ENCODE measurements at places on chromosomes 4 and X.
A peak's percentile ranks its signal among the peaks of the same experiment; 100 is the strongest.

DNA sequence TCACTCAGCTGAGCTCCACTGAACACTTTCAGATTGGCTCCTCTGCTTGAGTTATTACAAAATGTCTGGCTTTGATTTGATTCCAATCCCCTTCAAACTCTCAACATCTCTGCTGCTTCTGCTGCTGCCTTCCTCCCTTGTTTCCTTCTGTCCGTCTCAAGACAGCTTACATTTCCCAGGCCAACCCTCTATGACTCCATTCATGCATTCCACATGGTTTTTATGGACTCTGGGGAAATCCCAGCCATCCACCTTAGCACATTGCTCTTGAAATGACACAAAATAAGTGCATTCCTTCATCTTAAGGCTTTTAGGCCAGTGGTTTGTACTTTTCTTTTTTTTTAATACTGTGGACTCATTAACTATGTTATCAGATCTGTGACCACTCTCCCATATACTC is 68.5 kb upstream of the TMEM164 start:
- DNase-seq: no peak

- DNase-seq: no peak
These were observed 556.5 kb upstream of the NR3C2 start for GRCh38 chr4:148998719-148999118.

- no peak for DNase-seq
These were observed 366.7 kb downstream of the PCDH7 start for GRCh38 chr4:31086756-31087330.

DNA sequence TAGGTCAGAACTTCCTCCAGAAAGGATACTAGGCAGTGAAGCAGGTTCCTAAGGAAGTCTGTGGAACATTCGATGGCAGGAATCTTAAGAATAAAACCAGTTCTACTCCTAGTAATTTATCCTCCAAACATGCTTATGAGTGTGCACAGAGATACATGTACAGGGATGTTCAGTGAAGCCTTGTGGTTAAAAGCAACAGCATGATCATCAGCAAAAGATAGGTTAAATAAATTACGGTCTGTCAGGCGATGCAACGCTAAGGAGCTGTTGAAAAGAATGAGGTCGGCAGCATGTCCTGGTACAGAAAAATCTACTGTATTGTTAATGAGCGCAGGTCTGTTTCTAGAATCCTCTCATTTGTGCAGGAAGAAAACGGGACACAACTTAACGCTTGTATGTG is 23.6 kb downstream of the SEL1L3 start:
- DNase-seq: no peak

- DNase-seq: no peak
These were observed 66.5 kb upstream of the IL1RAPL1 start for GRCh38 chrX:28520786-28521185.

DNA sequence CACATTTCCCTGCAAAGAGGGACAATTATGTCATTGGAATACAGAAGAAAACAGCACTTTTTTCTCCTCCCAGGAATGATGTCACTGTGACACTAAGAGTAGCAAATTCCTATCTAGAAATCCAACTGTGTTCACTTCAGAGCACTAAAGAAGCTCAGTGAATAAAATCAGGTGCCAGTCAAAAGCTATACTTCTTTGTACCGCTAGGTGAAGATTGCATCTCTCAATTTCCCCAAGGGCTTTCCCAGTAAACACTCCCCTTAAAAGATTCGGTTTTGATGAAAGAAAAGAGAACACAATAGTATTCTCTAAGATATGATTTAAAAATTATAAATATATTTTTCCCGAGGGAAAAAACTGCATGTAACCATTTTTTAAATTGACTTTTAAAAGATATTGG is 104.7 kb upstream of the MID1 start:
- DNase-seq: no peak

DNA sequence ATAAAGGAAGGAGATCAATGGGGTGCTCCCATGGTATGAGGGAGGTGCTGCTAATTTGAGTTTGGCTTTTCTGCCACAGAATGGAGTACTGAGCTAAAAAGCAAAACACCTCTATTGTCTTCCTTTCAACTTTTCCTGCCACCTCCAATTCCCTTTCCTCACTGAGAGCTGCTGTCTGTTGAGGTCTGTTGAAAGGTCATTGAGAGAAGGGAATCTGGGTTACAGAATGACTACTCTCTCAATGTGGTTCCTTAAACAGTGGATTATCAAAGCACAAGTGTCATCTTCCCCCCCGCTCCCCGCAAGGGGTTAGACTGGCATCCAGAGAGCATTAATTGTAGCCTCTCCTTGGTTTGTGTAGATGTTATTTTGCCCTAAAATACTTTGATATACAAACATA is 10.7 kb downstream of the USP9X start:
- no peak for DNase-seq

- no peak for DNase-seq
These were observed 21.1 kb upstream of the LRCH2 start for GRCh38 chrX:115255003-115255402.

DNA sequence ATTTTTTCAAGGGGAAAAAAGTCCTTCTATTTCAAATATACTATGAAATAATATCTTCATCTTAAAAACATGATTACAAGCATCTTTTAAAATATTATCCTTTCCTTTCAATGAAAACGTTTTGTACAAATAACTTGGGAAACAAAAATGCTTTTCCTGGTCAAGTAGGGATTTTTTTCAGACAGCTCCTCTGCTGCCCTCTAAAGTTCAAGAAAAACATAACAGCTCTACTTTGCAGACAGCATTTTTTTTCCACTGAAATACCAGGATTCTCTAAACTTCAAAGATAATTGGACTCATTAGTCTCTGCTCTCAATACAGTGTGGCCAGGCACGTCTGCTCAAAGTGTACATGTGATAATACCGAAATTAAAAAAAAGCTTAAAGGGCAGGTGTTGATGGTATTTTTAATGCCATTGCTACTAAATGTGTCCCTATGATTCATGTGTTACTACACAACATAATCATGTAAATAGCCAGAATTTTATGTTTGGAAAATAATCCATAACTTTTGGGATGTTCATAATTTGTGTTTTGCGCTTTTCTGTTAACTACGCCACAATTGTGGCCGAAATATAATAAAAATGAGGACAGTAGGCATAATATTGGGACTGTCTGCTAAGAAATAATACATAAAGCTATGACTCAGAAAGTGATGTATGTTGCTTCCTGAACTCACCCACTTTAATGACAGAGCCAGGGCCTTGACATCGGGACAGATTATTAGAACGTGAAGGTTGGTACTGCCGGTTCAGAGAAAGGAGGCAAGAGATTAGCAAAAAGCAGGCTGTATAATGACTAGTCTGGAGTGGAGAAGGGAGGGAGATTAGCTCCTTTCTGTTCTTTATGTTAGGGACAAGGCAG is 478.9 kb downstream of the KCNIP4 start:
- peak; percentile 1 for DNase-seq

DNA sequence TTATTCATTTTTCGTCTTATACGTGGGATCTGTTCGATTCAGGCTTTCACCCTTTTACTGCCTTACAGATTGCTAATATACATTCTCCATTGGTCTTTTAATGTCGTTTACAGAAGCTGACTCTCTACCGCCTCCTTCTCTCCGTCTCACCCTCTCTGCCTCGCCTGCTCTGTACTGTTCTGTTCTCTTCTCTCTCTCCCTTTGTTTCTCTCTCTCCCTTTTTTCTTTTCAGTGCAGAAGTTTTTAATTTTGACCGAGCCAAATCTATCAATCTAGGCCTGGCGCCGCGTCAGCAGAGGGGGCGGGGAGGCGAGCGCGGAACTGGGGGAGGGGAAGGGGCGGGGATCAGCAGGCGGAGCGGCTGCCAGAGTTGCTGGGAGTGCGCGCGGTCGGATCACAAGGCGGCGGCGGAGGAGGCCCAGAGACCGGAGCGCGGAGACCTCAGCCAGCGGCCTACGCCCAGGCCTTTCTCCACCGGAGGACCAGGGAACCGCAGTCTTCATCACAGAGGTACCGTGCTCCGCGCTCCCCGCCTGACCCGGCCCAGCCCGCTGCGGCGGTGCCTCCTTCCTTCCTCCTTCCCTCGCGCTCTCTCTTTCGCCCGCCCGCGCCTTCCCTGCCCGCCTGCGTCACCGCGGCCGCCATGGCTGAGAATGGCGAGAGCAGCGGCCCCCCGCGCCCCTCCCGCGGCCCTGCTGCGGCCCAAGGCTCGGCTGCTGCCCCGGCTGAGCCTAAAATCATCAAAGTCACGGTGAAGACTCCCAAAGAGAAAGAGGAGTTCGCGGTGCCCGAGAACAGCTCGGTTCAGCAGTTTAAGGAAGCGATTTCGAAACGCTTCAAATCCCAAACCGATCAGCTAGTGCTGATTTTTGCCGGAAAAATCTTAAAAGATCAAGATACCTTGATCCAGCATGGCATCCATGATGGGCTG is at the start of gene UBQLN2:
Gene UBQLN2, plus strand, starts transcription at position 397 of the 931 bp plus-strand sequence. Its CDS starts 247 bp downstream, at position 644.
- DNase-seq: peak; percentile 48

DNA sequence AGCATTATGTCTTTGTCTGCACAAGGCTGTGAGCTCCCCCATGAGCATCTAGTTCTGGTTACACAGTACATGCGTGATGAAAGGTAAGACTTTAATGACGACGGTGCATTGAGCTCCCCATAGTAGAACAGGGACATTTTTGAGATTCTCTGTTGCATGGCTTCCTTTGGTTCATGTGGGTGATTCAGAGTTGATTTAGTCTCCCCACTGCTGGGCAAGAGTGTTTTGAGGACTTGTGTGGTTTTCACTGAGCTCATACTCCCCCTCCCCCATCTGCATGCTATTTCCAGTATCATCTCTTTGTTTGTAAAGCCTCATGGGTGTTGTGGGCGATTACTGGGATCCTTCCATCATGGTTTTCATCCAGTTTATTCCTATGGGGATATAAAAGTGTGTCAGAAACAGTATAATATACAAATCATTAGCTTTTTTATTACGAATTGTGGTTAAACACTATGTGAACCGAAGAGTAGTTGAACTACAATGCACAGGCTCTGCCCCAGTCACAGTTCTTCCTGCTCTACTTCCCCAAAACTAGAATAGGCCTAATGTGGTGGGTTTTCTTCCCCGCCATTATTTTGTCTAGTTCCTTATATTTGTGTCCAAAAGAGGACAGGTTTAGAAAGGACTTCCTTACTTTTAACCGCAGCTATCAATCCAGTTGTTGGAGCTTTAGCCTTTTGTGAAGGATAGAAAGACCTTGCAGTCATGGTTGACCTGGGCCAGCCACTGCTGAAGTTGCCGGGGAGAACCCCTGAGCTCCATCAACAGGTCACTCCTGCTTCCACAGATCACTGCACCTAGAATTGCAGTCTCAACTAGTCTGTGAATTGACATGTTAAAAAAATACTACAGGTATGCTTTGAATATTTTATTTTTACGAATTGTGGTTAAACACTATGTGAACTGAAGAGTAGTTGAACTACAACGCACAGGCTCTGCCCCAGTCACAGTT is 30.4 kb downstream of the KIT start:
- DNase-seq: peak; percentile 76

- DNase-seq: no peak
These were observed 836.8 kb upstream of the LCORL start for GRCh38 chr4:18858229-18858922.

DNA sequence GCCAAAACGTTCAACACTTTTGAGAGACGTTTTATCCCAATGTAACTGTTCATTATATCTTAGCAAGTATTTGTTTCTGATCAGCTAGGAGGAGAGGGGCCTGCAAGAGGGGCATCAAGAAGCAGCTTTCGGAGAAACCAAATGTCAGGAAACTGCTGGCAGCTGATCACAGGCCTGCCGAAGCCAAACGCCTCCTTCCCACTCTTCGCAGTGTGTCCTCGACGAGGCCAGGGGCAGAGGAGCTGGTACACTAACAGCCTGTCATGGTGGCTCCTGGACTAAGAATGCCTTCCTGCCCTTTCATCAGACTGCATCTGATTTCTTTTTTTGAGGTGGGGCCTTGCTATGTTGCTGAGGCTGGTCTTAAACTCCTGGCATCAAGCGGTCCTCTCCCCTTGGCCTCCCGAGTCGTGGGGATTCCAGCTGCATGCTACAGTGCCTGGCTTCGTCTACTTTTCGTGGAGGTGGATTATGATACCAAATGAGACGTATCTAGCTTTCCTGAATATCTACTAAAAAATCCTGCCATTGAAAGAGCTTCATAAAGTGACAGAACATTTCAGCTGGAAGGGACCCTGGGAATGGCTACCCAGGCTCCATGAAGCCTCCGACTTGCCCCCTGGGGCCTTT is 134.8 kb downstream of the AFAP1 start:
- DNase-seq: no peak

GRCh38 chrX:24333371-24333770 is 19.5 kb upstream of the SUPT20HL2 start:
- DNase-seq: no peak

- no peak for DNase-seq
These were observed 38.2 kb downstream of the FHL1 start for GRCh38 chrX:136185401-136186022.

DNA sequence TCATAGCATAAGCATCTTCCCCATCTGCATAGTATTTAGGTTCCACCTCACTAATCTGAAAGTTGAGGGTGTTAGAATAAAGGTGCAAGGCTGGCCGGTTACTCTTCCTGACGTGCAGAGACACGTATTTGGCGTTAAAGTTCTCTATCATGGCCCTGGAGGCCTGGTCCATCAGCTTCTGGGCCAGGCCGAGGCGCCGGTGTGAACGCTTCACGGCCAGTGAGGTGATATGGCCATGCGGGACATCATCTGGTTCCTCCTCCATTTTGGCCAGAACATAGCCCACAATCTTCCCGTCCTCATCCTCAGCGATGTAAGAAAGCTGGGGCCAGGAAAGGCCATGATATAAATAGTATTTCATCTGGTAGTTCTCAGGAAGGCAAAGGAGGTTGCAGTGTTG is 425 bp downstream of the NAA11 start:
- DNase-seq: no peak

- DNase-seq: no peak
These were observed 16.8 kb downstream of the CLDN22 start for GRCh38 chr4:183303301-183303700.

DNA sequence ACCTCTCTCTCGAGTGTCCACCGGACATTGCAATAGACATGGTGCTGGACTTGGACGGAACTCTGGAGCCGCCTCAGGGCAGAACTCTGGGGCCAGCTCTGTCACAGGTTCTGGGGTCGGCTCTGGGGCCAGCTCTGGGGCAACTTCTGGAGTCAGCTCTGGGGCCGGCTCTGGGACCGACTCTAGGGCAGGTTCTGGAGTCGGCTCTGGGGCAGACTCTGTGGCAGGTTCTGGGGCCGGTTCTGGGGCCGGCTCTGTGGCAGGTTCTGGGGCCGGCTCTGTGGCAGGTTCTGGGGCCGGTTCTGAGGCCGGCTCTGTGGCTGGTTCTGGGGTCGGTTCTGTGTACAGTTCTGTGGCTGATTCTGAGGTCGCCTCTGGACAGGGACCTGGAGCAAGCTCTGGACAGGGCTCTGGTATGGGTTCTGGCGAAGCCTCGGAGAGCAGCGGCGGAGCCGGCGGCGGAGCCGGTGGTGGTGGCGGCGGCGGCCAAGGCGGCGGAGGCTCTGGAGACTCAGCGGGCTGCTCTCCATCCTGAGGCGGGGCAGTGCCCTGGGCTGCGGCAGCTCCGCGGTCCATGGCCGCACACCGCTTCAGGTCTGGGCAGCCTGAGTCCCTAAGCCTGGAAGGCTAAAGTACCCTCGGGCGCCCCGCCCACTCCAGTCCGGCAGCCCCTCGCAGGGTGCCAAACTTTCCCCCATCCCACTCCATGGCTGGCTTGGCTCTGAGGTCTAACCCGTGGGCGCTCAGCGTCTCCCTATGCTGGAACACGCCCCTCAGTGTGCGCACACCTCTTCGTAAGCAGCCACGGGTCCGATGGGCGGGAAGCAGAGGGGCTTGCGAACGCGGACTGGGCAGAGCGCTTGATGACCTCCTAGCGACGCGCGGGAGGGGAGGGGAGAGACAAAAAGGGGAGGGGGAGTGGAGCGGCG is at the start of gene DGKK:
Gene DGKK, minus strand, starts transcription at position 723 of the 929 bp plus-strand sequence. Its CDS starts 147 bp downstream, at position 576.
- DNase-seq: no peak

Measured in KG1 (cell line).